Stimulated activated CD8-positive, alpha-beta memory T cell treated with anti-CD3 and anti-CD28 coated beads, Interleukin-2, amount 100 ng/mL, for 48 hours (primary cell): ENCODE measurements at places on chromosomes 3 and 15.
A peak's percentile ranks its signal among the peaks of the same experiment; 100 is the strongest.

GRCh38 chr15:51162865-51163762, 68.4 kb upstream of the TNFAIP8L3 start:
- peak; percentile 23 for DNase-seq

- peak; percentile 34 for DNase-seq
Observed at GRCh38 chr3:50256978-50257890, 11.7 kb upstream of the SEMA3B start.

GRCh38 chr3:13544293-13544831, 4.6 kb upstream of the FBLN2 start:
- DNase-seq = peak; percentile 62

DNA sequence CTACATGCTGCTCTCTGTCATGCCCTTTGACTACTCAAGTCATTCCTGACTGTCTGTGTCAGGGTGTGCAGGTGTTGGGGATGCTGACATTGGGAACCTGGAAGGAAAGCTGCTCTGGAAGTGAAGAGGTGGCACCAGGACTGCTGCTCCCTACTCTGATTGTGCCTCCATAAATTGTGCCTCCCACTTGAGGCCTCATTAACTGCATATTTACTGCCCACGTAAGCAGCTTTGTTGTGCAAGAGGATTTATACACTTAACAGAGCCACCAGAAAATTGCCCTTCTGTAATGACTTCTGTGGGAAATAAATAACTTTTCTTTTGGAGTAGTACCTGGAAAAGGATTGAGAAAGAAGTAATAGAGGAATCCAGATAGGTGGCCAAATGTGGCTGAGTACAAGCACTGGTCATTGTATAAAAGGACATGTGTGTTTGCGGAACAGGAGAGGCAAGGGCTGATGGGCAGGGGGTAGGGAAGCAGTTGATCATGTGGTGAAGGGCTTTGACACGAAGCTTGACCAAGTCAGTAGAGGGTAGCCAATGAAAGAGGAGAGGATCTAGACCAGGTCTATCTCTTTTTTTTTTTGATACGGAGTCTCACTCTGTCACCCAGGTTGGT, 24.8 kb downstream of the IL20RB start:
- DNase-seq = no peak

DNA sequence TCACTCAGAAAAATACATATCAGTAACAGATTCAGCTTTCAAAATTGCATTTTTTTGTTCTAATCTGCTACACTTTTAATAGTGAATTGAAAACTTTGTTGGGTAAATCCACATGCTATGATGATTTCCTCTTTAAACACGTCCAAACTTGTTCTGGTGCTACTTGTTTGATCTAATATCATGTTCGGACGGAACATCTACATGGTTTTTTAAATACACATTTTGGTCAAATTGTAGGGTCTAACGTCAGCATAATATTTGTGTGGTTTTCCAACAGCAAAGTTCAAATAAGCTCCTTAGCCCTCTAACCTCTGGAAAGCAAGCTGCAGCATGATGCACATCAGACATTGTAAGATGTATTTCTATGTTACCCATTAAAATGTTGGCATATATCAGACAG, 98.5 kb upstream of the OSTN start:
- no peak for DNase-seq
